Activated CD4-positive, CD25-positive, alpha-beta regulatory T cell (primary cell): ENCODE measurements at places on chromosomes 5 and 9.

DNA sequence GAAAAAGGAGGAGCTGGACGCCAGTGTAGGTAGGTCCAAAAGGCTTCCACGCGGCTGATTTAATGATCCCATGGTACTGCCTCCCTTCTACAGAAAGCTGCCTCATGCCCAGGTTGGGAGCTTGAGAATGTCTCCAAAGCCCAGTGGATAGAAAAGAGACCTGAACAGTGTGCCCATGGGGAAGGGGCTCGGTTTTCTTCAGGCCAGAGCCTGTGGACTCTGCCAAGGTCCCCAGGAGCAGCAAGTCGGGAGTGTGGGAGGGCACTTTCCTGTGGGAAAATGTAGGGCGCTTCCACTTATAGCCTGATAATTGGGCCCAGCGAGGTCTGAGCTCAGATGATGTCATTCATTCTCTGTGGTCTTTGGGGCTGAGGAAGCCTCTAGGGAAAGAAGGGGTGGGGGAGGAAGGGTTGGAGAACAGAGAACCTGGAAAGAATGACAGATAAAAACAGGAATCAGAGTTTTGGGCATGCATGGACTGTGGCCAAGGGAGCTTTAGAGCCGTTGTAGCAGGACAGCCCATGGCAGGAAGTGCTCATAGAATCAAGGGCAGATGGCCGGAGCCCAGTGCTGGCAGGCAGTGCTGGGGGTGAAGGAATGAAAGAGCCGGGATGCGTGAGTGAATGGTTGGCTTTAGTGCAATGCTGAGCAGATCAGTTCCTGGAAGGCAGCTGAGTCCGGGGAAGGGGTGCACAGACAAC, 42.5 kb upstream of the SH3PXD2B start:
- no peak for DNase-seq

- DNase-seq = no peak
Measured at GRCh38 chr5:132313366-132313765, 19.2 kb downstream of the SLC22A4 start.

DNA sequence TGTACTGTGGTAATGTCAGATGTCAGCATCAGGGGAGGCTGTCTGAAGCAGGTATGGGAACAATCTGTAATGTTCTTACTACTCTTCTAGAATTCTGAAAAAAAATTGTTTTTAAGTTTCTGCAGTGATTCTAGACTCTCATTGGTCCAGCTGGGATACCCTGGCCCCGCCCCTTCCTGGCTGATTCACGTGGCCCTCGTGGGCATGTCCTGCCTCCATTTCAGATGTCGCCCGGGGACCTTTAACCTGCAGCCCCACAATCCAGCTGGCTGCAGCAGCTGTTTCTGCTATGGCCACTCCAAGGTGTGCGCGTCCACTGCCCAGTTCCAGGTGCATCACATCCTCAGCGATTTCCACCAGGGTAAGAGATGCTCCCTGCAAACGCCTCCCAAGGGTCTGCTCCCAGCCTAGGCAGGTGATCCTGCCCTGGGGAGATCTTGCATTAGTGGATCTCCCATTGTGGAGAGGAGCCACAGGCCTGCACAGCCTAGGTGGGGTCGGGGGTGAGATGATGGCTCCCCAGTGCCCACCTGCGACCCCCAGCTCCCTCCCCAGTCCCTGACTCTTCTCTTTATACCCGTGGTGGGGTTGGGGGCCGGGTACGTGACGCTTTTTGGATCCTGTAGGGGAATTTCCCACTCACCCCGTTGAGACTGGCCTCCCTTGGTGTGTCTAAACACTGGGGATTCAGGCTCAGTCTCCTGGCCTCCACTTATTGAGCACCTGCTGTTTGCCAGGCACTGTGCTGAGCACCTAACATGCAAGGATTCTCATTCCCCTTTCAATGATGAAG, 36.5 kb downstream of the LAMC3 start:
- peak; percentile 8 for DNase-seq

DNA sequence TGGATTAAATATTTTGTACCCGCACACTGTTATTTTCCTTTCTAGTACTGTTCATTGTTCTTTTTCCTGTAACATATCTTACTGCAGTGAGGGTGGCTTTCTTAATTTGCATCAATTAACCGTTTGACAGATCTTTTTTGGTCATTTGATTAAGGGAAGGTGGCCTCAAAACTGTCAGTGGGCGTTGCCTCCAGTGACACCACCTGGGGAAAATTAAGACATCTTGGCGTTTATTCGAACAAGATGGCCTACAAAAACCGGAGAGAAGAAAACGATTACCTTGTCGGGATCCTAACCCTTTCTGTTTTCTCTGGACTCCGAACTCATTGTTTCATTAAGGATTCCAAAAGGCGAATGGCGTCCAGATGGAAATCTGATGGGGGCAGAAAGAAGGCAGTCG, 2.0 kb downstream of the BASP1 start:
- DNase-seq = no peak

- DNase-seq = no peak
Measured at GRCh38 chr9:124302921-124303320, 45.2 kb downstream of the NEK6 start.
